ENCODE measurements at places on chromosomes 4 and X.
A peak's percentile ranks its signal among the peaks of the same experiment; 100 is the strongest.

DNA sequence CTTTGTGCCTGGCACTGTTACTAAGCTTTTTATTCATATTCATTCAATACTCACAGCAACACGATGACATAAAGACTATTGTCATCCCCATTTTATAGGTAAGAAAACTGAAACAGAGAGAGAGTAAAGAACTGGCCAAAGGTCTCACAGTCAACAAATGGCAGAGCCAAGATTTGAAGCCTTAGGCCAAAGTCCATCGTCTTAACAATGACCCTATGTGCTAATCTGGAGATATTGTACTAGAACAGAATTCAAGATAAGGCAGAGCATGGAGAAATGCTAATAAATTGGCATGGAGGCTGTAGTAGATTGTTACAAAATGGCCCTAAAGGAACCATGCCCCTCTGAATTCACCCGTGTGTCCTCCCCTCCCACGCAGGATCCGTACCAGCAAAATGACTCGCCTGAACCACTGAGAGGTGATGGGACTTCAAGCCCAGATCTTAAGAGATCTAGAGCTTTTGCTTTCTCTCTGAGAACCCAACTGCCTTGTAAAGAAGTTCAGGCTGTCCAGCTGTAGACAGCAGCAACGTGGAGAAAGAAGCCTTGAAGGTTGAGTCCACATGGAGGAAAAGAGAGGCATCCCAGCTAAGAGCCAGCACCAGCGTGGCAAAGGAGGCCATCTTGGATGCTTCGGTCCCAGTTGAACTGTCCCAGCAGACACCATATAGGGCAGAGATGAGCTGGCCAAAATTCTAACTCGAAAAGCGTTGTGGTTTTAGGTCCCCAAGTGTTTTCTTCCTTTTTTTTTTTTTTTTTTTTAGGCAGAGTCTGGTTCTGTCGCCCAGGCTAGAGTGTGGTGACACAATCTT lies 52.8 kb upstream of the RBM47 start:
- DNase-seq: no peak

GRCh38 chr4:27791640-27792039 lies 931.0 kb downstream of the STIM2 start:
- DNase-seq: peak; percentile 95

DNA sequence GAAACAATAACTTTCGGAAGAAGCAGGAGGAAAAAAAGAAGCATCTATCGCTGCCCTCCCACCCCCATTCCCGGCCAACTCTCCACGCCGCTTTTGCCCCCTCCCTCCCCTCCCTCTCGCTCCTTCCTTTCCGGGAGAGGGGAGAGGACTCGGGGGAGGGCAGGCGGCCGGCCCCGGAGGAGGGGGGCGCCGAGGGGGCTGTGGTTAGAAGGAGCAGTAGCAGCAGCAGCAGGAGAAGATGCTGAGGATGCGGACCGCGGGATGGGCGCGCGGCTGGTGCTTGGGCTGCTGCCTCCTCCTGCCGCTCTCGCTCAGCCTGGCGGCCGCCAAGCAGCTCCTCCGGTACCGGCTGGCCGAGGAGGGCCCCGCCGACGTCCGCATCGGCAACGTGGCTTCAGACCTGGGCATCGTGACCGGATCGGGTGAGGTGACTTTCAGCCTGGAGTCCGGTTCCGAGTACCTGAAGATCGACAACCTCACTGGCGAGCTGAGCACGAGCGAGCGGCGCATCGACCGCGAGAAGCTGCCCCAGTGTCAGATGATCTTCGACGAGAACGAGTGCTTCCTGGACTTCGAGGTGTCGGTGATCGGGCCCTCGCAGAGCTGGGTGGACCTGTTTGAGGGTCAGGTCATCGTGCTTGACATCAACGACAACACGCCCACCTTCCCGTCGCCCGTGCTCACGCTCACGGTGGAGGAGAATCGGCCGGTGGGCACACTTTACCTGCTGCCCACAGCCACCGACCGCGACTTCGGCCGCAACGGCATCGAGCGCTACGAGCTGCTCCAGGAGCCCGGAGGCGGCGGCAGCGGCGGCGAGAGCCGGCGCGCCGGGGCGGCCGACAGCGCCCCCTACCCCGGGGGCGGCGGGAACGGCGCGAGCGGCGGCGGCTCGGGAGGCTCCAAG lies 1.3 kb downstream of the PCDH7 start:
- no peak for DNase-seq

DNA sequence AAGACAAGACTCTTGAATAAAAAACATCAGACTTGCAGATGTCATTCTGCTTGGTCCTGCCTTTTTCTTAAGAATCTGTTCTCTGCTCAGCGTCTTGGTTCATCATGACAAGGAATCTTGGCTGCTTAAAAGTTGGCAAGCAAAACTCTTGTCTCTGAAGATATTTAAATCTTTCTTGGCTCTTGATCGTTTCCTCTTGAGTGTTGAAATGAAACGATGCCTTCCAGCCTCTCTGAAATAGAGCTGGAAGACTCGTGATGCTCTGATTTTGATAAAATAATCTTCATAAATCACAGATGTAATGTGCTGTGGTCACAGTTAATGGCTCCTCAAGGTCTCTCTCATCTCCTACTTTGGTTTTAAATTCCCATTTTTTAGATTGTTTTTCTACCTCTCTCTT lies 39.9 kb upstream of the TMEM192 start:
- DNase-seq: peak; percentile 45

DNA sequence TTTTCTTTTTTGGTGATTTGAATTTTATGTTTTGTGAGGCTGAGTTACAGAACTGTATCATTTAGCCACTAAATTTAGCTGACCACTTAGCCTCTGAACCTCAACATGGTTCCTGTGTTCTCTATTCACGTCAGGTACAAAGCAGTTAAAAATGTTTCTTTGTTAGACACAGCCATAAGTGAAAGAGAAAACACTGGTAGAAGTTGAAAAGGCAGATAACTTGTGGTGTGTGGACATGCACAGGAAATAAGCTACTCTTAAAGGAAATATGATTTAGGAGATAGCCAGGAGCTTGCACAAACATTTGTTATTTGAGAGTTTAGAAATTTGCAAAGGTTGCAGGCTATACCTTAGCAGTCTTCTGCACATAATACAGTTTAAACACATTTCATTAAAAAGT lies 171.0 kb upstream of the RPS6KA3 start:
- no peak for DNase-seq

GRCh38 chr4:189021831-189022230 lies 882.6 kb downstream of the TRIML1 start:
- DNase-seq: peak; percentile 14

DNA sequence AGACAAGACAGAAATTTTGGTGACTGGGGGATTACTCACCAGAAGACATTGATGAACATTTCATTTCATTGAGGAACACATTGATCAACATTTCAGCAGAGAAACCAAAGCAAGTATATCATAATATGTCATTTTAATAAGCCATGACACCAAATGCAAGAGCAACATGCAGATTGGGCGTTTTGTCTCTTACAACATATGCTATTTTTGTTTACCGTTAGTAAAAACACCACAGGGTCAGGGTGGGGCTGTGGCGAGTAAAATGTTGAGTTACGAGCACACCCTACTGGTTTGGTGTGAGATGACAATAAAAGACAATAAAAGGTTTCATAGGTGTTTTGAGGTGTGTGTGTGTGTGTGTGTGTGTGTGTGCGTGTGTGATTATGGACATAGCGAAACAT lies 294.5 kb downstream of the PDGFC start:
- DNase-seq: peak; percentile 25

DNA sequence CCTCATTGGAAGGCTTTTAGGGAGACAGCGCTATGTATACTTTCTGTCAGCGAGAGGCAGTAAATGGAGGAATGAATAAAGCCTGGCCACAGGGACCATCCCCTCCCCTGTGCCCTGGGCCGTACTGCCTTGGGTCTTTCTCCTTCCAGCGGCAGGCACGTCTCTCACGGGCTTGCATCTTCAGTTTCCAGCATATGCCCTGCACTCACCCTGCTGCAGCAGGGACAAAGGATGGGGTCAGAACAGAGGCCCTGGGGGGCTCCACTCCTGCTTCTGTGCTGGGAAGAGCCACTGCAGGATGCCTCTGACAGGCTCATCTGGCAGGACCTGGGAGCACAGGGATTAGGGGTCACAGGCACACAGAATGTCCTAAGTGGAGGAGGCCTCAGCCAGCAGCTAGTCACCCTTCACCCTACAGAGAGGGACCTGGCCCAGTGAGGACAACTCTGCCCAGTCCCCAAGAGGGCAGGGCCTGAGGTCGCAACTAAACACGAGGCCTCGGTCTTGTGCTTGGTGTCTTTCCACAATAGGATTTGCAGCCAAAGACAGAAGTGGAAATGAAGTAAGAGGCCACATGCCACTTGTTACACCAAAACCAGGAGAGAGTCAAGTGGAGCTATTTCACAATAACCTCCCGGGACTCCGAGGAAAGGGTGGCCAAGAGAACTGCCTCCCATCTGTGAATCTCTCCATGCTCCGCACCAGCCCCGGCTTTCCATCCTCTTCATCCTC lies 150.8 kb downstream of the AFAP1 start:
- no peak for DNase-seq

DNA sequence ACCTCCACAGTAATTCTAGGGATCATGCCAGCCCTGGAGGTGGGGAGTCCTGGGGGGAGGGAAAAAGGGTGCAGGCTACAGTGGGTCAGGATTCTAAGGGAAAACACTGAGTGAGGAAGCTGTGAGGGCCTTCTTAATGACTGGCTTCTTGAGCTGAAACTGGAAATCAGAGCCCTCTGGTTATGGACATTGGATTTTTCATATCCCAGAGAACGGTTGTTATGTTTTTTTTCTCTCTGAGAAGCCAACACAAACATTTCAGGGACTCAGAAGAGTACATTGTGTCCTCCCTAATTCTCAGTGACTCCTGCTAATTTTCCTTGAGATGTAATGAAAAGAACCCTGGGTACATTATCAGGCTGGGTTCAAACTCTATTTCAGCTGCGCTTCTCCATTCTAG lies 162.4 kb upstream of the PRDX4 start:
- no peak for DNase-seq

DNA sequence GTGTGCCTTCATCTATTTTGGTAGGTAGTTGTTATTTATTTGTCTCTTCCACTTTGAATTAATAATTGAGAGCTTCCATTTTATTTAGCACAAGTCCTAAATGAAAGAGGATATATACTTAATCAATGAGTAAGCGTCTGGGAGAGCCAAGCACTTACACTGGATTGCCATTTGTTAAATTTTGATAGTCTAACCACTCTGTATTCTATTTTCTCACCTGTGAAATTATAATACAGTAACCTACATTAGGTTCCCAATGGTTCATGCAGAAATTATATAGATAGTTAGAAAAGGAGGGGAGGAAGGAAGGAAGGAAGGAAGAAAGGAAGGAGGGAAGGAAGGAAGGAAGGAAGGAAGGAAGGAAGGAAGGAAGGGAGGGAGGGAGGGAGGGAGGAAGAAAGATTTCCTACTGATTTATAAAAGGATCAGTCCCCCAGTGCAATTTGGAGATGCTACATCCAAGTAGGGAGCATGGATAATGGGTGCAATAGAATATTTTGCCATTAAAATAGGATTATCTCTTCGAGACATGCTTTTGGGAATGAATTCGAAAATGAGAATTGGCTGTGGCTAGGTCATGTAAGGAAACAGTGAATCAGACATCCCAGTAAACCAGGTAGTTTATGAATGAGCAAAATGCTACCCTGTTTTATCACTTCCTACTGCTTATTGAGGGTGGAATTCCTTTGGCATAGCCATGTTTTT lies 239.8 kb downstream of the PCDH7 start:
- no peak for DNase-seq

- no peak for DNase-seq
Measured at GRCh38 chrX:112738347-112739033, 58.8 kb upstream of the LHFPL1 start.

DNA sequence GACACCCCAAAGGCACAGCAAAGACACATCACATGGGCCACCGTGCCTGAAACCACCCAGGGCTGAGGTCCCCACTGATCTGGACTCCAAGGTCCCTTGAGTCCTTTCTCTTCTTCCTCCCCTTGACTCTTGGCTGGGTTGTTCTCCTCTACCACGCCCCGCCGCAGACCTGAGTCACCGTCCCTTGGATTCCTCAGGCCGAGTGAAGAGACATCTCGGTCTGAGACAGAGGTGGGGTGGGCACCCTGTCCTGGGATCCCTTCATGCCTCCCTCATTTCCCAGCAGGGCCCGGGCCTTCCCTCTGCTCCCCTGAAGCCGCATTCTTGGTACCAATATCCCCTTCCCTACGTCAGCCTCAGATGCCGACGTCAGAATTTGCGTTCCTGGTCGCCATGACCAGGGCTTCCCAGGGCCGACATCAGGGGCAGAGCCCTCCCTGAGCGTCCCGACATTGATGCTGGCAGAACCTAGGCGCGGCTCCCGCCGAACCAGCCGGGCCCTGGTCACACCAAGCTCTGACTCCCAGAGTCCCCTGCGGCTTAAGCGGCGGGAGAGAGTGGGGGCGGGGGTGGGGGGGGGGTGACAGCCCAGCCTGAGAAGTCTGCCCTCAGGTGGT lies 498 bp downstream of the MAGEA10 start:
- no peak for DNase-seq

DNA sequence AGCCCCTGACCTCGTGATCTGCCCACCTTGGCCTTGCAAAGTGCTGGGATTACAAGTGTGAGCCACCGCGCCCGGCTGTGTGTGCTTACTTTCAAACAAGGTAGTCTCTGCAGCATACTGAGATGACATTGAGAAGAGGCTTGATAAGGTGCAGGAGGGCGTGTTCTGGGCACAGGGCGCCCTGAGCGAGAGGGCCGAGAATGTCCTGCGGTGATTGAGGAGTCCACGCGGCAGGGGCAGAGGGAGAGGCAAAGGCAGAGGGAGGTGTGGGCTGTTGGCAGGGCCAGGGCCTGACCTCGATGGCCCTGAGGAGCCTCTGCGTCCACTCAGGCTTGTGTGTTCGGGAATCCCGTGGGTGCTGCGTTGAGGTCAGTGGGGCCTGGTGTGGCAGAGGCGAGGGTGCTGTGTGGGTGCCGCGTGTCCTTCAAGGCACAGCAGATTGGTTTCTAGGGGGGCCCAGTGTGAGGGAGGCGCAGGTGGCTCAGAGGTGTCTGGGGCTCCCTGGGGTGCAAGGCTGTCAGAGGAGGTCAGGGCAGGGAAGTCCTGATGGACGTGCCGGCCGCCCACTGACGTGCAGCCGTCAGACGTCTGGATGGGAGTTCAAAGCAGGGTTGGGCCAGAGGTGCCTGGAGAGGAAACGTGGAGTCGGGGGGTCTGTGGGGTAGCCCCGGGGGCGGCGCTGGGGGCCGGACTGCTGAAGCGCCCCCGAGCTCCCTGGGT lies 12.1 kb downstream of the PCGF3 start:
- no peak for DNase-seq

DNA sequence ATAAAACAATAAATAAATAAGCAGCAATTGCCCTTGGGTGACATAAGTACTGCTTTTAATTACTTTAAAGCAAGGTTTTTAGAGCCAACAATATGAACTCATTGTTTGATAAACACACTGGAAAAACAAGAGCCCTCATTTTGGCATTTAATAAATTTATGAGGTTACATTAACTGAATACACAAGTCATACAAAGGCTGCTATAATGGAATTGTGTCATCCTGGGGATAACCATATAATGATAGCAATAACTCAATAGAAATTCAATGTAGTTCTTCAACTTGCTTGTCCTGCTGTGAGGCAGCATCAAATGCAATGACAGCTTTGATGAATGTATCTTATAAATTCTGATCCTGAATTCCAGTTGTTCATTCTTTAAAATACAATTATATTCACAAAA lies 1512.5 kb downstream of the STIM2 start:
- no peak for DNase-seq

GRCh38 chrX:7119950-7120877 lies 27.3 kb upstream of the STS start:
- no peak for DNase-seq

GRCh38 chr4:114519368-114519767 lies 79.2 kb upstream of the UGT8 start:
- DNase-seq: no peak

Measured in skeletal muscle cell (primary cell).